ENCODE measurements at places on chromosomes 7 and 10.

DNA sequence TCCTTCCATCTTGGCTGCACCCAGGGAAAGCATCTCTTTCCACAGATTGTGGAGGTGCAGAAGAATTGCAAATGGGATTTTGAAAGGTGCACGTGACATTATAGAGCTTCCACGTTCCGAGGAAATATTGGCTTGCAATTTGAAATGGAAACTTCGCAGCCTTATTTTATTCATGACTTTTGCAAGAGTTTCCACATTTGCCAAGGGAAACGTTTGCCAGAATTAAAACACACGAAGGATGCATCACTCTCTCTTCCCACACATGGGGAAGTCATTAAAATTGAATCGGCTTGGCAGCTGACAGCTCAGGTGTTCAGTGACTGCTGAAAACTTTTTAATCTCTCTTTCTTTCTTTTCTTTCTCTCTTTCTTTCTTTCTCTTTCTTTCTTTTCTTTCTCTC lies 475.4 kb upstream of the IGFBP3 start:
- DNase-seq = no peak

DNA sequence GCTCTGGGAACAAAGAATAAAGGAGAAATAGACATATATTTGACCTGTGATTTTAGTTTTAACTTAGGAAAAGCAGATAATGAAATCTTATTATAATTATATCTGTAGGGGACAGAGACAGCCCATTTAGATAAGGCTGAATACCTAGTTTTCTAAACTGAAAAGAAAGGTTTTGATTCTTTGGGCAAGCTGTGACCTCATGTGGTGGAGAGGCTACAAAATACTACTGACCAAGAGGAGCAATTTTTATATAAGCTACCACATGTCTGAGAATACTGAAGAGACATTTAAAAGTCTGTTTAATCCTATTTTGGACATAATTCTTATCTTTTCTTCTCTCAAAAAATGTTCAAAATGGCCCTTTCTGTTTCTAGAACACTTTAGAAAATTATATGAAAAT lies 271.0 kb downstream of the MTERF1 start:
- DNase-seq = no peak

GRCh38 chr10:71272056-71272771 lies 46.8 kb upstream of the SLC29A3 start:
- no peak for DNase-seq

GRCh38 chr7:41425926-41426325 lies 277.0 kb downstream of the INHBA start:
- no peak for DNase-seq

DNA sequence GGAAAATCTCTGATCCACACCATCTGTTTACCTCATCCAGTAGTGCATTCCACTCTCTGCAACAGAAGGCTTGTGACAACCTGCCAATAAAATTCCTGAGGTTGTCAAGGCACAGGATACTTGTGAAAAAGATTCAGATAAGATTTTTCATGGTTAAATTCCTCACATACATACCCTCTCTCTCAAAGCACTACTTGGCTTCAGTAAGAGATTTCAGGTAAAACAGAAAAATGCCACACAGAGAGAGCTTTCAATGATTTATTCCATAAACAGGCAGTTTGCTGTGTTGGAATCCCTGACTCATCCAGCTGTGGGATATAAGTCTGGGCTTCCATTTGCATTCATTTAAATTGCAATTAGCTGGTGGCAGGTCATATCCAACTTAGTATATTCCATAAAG lies 99.7 kb upstream of the CAV2 start:
- DNase-seq = no peak
